ENCODE measurements at places on chromosomes 13 and 19.

GRCh38 chr13:23678795-23679194, 108.6 kb downstream of the TNFRSF19 start:
- no peak for DNase-seq

GRCh38 chr19:3033595-3034405, 4.7 kb upstream of the TLE2 start:
- no peak for DNase-seq

DNA sequence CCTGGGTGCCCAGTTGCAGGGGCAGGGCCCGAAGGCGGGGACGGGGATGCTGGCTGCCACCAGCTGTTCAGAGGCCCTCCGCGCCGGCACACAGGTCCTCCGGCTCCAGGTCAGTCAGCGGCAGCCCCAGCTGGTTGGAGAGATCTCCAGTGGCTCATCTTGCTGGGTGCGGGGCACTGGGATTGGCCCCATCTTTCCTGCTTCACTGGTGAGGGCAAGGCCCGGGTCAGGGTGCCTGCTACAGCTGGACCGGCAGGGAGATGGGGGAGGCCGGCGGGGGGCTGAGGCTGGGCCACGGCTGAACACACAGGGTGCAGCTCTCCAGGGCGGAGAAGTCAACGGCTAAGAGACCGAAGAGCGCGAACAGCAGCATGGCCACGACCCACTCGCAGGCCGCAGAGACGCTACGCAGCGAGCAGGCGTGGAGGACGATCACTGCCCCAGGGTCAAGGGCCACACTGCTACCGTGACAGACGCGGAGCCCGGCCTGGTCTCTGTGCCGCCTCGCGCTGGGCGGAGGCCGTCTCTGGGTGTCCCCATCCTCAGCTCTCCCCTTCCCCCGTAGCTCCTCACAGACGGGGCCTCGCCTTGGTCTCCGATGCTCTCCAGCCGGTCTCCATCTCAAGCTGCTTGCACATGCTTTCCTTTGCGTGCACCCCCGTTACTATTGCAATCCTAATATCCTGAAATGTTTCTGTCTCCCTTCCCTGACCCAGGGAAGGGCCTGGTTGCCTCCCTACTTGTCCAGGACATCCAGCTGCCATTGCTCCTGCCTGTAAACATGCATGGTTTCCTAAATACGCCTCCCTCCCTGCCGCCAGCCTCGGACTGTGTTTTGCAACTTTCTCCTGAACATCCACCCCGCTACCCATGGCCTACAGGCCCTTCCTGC, 12.3 kb downstream of the TMEM150B start:
- DNase-seq: no peak

GRCh38 chr13:111316161-111316730, 4.2 kb upstream of the TEX29 start:
- no peak for DNase-seq

- no peak for DNase-seq
These were observed 117.4 kb downstream of the ESD start for GRCh38 chr13:46679369-46680120.

DNA sequence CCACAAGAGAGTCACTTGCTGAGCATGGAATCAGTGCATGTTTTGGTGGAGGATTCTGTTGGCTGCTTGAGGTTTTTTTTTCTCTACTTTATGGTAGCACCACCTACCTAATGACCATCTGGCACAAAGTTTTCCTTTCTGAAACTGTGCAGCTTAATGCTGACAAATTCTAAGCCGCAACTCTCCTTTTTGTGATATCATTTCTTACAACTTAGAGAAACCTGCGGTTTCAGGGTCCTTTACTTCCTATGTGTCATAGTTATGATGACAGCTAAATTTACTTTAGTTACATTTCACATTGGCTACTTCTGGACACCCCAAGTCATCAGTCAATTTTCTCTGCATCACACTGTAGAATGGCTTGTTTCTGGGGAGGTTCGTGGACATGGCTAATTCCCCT, 115.4 kb upstream of the TMTC4 start:
- no peak for DNase-seq

DNA sequence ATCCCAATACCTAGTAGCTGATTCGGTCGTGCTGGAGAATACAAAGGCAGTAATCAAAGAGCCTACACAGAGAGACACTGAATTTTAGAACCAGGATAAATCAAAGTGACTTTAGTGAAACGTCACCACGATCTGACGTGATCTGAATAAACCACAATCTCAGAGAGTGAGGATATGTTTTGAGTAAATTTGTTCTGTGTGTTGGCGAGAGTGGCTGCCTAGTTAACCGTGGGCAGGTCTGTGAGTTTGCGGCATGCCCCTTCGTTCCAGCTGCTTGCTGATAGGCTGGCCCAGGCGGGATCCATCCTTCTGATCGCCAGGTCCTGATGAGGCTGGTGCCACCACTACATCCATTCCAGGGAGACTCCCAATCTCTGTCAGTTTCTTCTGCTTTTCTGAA, 40.4 kb downstream of the LRCH1 start:
- no peak for DNase-seq

DNA sequence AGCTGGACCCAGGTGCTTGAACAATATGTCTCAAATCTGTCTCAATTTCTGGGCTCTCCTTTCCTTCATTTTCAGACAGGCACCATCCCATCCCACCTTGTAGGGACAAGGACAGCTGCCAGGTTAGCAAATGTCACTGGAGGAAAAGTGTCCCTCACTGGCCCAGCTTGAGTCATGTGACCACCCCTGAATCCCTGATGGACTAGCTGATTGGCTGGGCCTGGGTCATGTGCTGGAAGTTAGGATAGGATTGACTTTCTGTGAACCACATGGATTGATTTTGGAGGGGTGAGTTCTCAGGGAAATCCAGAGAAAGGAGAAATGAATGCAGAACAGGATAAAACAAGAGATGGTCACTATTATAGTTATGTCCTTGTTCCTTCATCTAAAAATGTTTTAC, 28.2 kb upstream of the FXYD3 start:
- no peak for DNase-seq

GRCh38 chr13:99991828-99992775, 10.5 kb downstream of the ZIC2 start:
- no peak for DNase-seq

DNA sequence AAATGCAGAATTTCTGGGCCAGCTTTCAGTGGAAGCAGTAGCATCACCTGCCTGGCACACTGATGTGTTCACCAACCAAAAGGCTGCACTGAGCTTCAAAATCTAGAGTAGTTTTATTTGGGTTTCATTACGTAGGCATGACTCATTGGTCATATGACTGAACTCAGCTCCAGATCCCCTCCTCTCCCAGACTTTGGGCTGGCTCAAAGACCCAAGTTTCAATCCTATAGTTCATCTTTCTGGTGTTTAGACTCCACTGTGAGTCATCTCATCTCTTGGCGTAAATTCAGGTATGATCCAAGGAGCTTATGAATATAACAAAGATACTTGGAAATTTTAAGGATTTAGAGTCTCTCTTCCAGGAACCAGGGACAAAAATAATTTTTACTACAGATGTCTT, 17.7 kb downstream of the ZMYM5 start:
- no peak for DNase-seq

DNA sequence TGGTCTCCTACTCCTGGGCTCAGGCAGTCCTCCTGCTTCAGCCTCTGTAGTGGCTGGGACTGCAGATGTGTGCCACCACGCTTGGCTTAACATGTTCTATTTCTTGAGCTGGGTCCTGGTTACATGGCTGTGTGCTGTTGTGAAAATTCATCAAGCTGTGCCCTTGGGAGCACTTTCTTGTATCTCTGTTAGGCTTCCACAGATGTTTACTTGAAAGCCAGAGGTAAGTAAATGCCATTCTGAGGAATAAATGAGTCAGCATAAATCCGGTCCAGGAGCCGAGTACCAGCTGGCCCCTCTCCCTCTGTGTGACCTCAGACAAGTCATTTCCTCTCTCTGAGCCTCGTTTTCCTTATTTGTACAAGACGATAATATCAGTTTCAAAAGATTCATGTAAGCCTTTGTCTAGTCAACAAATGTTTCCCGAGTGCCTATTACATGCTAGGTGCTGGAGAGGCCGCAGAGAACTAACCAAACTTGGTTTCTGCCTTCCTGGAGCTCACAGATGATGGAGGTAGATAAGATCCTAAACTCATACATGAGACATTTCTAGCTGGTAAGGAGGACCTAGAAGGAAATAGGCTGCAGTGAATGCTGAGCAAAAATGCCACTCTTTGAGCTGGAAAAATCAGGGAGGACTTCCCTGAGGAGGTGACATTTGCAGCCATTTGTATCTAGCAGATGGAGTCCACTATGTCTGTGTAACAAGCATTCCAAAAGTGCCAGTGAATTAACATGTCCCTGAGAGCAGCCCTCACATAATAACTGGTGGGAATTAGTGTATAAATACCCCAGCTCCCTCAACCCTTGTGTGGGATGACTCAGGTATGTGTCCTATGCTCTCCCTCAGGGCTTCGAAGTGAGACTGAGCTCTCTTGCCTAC, 2.7 kb upstream of the RASAL3 start:
- no peak for DNase-seq

DNA sequence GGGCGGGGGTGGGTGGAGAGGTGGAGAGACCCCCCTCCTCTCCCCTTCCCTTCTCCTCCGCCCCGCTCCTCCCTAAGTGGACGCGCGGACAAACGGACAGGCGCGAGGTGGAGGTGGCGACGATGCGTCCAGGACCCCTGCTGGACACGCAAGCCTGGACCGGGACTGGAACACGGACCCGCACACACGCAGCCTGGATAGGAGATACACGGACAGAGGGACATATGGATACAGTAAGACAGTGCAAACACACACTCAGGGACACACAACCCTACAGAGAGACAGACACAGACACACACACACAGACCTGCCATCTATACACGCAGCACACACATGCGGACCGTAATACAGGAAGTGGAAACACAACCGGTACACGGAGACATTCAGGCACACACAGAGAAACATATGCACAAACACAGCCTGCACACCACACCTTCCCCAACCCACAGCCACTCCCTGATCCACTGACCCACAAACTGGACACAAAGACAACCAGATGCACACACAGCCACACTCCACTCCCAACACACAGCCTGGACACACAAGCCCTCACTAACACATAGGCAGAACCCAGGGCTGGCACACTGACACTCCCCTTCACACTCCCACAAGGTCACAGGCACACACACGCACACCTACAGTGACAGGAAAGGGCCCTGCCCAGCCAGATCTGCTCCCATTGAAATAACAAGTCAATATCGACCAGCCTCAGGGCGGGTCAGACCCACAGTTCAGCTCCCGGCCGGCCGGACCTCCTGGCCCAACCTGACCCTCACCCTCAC, 696 bp upstream of the ERFL start:
- DNase-seq: no peak

- no peak for DNase-seq
These were observed 887 bp downstream of the CDADC1 start for GRCh38 chr13:49248622-49249002.

Measured in activated CD4-positive, alpha-beta T cell treated with anti-CD3 and anti-CD28 coated beads for 24 hours (primary cell).